G401 (cell line): ENCODE measurements at places on chromosomes 7 and 10.

DNA sequence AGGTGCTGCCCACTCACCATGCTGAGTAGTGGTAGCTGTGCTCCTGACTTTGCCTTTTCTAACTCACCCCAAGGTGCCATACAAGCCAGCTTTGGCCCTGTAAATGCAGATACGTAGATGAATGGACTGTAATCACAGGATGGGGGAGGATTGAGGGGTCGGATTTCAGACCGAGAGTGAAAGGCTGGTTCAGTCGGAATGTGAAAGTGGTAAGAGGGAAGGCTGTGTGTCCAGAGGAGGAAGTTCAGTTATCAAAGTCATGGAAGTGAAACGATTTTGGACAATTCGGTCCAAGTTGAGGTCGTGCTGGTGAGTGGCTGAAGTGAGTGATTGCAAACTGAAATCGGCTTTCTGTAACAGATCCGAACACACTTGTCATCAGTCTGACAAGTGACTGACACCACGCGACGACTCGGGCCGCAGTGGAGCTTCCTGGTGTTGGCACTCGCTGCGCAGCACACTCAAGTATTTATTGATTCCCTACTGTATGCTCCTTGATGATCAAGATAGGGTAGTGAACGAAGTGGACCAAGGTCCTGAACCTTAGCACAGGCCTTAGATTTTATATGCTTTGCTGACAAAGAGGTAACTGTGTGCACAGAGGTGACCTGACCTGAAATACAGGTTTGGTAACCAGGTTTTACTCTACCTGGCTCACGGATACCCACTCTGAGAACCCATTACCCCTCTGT lies 10.5 kb downstream of the ZNF282 start:
- no peak for DNase-seq

GRCh38 chr10:12589791-12590190 lies 240.4 kb downstream of the CAMK1D start:
- DNase-seq = peak; percentile 66

DNA sequence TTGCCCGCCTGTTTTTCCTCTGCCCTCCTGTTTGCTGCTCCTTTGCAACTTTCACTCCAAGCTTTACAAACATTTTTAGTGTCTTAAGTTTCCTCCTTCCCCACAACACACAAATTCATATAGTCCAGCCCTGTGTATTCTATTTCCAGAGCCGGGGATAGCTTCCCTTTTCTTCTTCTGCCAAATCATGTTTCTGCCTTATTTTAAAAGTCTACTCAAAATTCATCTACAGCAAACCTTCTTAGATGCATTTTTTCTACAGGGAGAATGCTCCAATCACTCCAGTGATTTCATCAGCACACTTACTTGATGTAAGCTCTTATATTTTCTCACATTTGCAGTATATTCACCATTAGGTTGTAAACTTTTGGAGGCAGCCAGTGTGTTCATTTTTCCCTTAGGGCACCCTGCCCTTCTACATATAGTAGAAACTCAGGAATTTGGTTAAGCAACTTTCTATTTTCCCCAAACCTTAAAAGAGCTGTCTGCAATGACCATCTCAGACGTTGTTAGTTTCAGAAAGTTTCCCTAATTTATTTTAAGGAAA lies 12.4 kb upstream of the ACTA2 start:
- DNase-seq = no peak

DNA sequence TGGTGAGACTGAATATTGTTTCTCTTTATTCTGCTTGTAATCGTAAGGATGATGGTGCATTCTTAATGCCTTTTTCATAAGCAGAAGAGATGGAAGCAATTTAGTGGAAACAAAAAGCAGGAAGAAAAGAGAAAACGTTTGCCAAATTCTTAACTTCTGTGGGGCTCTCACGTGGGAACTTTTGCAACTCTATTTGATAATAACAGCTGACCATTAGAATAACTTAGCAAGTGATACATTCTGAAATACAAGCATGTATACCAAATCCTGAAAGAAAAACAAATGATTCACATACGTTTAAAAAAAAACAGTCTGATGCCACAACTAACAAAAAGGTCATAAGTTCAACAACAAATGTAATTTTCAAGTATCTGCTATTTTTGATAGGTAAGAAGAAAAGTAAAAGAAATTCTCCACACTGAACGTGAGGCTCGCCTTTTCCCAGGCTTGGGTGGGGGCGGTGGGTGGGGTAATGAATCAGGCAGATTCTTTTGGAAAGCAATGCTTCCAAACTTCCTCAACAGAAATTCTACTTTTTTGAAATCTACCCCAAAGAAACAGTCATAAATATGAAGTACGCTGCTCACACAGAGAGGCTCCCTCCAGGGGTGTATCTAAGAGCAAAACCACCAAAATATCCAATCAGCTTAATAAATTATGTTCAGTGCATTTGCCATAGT lies 446.2 kb upstream of the MGMT start:
- DNase-seq = no peak

DNA sequence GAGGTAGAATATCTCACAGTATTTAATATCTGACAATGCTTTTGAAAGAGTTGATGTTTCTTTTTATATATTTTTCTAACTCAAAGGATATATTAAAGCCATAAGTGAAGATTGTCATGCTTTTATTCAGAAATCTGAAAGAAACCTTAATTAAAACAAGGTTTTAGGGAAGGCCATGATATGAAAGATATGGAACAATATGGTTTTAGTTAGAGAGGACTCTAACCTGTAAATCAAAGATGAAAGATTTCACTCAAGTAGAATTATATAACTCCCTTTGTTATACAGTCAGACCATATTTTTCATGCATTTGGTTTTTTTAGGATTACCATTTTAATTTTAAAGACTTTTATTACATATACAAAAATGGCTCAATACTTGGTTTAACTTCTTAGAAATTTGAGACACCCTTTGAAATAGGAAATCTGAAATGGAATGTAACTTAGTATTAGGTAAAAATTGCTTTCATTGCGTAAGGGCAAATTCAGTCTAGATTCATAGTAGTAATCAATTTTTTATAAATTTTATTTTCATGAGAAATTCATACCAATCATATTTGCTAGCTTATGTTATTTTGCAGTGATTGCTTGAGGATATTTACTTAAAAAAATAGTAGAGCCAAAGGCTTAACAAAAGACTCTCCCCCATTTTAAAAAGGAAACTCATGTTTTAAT lies 119.8 kb downstream of the TWIST1 start:
- no peak for DNase-seq

GRCh38 chr10:129760416-129760815 lies 203.7 kb downstream of the EBF3 start:
- no peak for DNase-seq

DNA sequence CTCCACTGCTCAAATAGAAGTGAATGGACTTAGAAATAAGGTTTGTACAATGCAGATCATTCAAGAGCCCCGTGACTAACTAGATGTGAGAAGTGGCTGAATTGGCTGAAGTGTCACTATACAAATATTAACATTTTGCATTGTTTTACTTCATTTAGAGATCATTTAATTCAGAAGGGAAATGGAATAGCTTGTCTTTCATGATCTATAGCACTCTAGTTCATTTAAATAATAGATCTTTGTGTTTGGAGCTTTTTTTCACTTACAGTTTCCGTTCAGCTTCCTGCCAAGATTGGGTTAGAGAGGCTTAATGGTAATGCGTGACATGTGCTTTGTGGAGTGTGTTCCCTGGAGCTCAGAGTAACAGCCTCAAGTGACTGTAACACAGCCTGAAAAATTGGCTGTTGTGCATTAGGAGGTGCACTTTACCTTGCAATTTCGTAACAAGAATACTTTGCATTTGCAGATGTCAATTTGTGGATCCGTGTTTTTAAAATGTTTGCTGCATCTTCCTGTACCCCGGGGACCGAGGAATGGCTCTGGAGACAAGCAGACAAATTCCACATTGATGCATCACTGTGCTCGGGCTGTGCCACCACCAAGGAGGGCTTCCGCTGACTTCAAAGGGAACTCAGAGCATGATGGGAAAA lies 170.3 kb downstream of the NRP1 start:
- DNase-seq = no peak

- DNase-seq = peak; percentile 39
These were observed 334 bp downstream of the ZNF800 start for GRCh38 chr7:127392182-127392565.

DNA sequence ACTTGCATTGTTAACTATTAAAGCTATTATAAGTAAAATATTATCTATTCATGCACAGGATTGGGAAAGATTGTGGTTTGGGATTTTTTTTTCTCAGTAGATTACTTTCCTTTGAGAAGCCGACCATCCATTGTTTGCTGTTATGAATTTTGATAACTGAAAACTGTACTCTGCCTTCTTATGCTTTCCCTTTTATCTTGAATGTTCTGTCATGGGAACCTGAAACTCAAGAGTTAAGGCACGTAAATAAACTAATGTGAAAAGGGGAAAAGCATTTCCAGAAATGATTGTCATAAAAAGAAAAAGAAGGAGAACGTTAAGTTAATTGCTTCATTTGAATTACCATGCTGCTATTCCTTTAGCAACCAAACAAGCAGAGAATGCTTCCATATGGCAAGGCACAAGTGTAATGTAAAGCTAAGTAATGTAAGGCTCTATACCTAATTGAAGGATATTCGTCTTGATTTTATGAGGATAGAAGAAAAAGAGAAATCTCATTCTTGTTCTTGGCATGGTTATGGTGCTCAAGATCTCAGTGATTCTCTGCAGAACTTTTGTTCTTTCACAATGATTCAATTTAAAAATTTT lies 370.8 kb downstream of the AUTS2 start:
- DNase-seq = no peak

GRCh38 chr7:154375956-154376355 lies 323.8 kb downstream of the DPP6 start:
- peak; percentile 92 for DNase-seq

DNA sequence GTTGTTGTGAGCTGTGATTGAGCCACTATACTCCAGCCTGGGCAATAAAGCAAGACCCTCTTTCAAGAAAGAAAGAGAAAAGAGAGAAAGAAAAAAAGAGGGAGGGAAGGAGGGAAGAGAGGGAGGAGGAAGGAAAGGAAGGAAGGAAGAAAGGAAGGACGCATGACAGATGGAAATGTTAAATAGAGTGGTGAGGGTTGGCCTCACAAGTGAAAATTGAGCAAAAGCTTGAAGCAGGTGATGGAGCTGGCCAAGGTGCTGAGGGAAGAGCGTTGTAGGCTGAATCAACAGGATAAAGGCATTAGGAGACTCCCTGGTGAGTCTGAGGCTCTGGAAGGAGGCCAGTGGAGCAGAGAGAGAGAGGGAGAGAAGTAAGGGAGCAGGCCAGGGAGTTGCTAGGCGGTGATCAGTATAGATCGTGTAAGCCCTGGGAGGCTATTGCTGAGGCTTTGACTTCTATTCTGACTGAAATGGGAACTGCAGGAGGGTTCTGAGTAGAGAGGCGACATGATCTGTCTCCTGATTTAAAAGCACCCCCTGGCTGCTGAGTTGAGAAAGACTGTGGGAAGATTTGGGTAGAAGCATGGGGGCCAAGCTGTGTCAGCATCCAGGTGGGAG lies 26.5 kb upstream of the TMEM248 start:
- peak; percentile 10 for DNase-seq

- peak; percentile 64 for DNase-seq
These were observed at the start of gene NRCAM for GRCh38 chr7:108455998-108456677. NRCAM (minus strand) TSS chr7:108456436; CDS start chr7:108240064, 216,372 bp downstream.

DNA sequence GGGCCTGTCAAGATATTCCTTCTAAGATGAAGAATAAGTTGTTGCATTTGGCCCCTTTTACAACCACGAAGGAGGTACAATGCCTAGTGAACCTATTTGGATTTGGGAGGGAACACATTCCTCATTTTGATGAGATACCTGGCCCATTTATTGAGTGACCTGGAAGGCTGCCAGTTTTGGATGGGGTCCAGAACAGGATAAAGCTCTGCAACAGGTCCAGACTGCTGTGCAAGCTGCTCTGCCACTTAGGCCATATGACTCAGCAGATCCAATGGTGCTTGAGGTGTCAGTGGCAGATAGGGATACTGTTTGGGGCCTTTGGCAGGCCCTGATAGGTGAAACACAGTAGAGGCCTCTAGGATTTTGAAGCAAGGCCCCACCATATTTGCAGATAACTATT lies 704.6 kb downstream of the CCSER2 start:
- DNase-seq = no peak

DNA sequence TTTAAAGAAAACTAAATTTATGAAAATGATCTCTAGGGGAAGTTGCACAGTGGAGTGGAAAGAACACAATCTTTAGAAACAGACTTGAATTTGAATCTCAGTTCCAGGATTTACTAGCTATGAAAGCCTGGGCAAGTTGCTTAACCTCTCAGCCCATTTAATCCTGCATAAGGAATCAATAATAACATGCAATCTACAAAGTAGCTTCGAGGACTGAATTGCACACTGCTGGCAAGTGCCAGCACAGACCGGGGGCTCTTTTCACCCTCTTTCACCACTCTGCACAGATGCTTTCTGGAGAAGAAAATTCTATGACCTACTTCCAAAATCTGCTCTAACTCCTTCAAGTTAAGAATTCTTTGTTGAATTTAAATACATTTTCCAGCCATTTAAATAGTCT lies 63.4 kb upstream of the ANK3 start:
- DNase-seq = no peak

DNA sequence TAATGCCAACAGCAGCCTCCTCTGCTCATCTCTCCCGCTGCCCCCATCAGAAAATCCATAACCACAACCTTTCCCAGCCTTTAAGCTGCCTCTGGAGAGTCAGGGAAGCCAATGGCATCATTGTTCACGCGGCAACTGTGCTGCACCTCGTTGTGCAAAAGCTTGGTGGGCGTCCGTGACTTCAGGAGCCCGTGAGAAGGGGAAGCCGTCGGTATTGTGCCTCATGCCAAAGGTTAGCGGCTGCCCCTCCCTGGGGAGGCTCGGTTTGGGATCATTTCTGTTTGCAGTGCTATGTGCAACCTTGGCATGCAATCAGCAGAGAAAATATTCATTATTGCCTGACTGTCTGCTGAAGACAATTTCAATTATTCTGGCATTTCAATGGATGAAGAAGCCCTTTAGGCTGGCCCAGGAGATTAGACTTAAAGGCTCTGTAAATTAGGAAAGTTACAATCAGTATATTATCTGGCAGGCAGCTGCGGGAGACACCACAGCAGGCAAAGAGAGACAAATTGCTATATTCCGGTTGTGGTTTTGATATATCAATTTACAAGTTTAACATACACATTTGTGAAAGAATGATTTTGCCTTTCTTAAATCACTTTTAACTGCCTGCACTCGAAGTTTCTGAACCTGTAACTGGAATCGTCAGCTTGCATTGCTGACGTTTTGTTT lies 244.5 kb downstream of the GATA3 start:
- no peak for DNase-seq

- DNase-seq = peak; percentile 86
These were observed at the start of gene LIMK1 for GRCh38 chr7:74083117-74083876. LIMK1 (plus strand) TSS chr7:74083804; CDS start chr7:74083991, 187 bp downstream.

DNA sequence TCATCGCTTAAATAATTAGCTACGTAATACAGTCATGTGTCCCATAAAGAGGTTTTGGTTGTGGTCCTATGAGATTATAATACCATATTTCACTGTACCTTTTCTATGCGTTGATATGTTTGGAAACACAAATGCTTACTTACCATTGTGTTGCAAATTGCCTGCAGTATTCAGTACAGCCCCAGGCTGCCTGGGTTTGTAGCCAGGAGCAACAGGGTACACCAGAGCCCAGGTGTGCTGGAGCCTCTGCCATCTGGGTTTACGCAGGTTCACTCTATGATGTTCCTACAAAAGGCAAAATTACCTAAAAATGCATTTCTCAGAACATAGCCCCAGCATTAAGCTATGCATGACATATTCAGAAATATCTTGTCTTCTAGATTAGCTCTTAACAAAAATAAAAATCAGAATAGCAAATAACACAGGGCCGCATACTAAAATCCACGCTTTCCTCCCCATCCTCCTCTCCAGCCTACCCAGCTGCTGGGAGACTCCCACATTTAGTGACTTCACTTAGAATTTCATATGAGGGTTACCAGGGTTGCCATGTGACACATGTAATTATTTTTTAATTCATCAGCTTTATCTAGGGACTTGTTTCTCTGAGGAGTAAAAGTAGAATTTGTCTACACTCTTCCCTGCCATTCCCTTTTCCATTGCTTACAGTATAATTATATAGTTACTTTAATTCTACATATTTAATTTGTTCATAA lies 559.0 kb upstream of the ADARB2 start:
- DNase-seq = no peak
